ENCODE measurements at places on chromosomes 11 and 22. TPM values are rescaled to one million over a fixed set of nuclear protein-coding genes. Genes with fewer than 3 reads are reported as not detected.
A peak's percentile ranks its signal among the peaks of the same experiment; 100 is the strongest.

GRCh38 chr11:10441652-10442503 is 13.2 kb upstream of the AMPD3 start:
- no peaks in the 10 kb centered on the region for H3K36me3 ChIP-seq
- peaks cover 45% of the 10 kb centered on the region for H3K4me1 ChIP-seq
- peak; percentile 66 for DNase-seq
- H3K27ac ChIP-seq: peak overlapping the region; percentile 47
- H3K4me3 ChIP-seq: no peak overlapping the region
- no peaks in the 10 kb centered on the region for H3K27me3 ChIP-seq

GRCh38 chr11:76579056-76579751 is 91.3 kb downstream of the LRRC32 start:
- peaks cover 6% of the 10 kb centered on the region for H3K27me3 ChIP-seq
- no peak overlapping the region for H3K4me3 ChIP-seq
- H3K27ac ChIP-seq: no peak overlapping the region
- H3K36me3 ChIP-seq: no peaks in the 10 kb centered on the region
- DNase-seq: no peak

- no peak for DNase-seq
- H3K4me3 ChIP-seq: no peak overlapping the region
- H3K27me3 ChIP-seq: no peaks in the 10 kb centered on the region
- no peaks in the 10 kb centered on the region for H3K4me1 ChIP-seq
Observed at GRCh38 chr22:50718352-50718709, 19.7 kb upstream of the ACR start.

- no peaks in the 10 kb centered on the region for H3K36me3 ChIP-seq
- H3K4me1 ChIP-seq: no peaks in the 10 kb centered on the region
- H3K27me3 ChIP-seq: no peaks in the 10 kb centered on the region
- H3K4me3 ChIP-seq: no peak overlapping the region
- DNase-seq: no peak
Observed at GRCh38 chr22:44429941-44430587, 68.0 kb downstream of the RTL6 start.

The TMPRSS6 gene
- 12.4 TPM for total RNA-seq

DNA sequence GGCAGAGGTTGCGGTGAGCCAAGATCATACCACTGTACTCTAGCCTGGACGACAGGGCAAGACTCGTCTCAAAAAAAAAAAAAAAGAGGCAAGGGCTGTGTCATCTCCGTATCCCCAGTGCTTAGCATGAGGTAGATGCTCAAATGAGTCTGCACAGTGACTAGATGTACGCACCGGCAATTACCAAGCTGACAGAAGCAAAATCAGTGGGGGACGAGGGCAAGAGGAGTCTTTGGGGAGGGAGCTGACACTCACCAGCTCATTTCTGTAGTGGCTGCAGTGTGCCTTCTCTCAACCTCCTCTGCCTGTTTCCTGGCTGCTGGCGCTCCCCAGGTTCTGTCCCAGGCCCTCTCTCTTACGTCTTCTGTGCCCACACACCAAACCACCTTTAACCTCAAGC is 69.9 kb downstream of the PACSIN2 start:
- no peaks in the 10 kb centered on the region for H3K36me3 ChIP-seq
- H3K27me3 ChIP-seq: no peaks in the 10 kb centered on the region
- H3K4me1 ChIP-seq: peaks cover 45% of the 10 kb centered on the region
- no peak overlapping the region for H3K4me3 ChIP-seq

The MRGPRX3 gene
- total RNA-seq: not detected

- peaks cover 15% of the 10 kb centered on the region for H3K4me1 ChIP-seq
- H3K36me3 ChIP-seq: peaks cover 11% of the 10 kb centered on the region
- H3K27ac ChIP-seq: peak overlapping the region; percentile 3
- DNase-seq: no peak
- H3K4me3 ChIP-seq: no peak overlapping the region
Observed at GRCh38 chr11:17153757-17154156, 54.0 kb downstream of the PIK3C2A start.

DNA sequence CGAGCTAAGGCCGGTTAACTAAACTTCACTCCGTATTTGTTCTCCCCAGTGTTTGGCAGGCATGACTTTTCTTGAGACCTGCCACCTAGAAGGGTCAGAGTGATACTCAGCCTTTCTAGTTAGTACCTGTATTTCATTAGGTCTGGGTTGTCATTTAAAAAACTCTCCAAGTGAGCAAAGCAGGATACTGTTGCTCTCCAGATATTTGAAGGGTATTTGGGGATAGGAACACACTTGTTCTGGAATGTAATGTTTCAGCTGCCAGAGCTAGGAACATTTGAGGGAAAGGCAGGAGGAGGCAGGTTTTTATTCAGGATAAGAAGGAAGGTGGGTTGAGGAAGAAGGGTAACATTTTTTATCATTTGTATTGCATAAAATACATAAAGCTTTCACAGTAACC is 140.1 kb downstream of the TRIM44 start:
- no peak for DNase-seq
- peaks cover 16% of the 10 kb centered on the region for H3K36me3 ChIP-seq
- H3K27me3 ChIP-seq: no peaks in the 10 kb centered on the region
- peaks cover 3% of the 10 kb centered on the region for H3K4me1 ChIP-seq

DNA sequence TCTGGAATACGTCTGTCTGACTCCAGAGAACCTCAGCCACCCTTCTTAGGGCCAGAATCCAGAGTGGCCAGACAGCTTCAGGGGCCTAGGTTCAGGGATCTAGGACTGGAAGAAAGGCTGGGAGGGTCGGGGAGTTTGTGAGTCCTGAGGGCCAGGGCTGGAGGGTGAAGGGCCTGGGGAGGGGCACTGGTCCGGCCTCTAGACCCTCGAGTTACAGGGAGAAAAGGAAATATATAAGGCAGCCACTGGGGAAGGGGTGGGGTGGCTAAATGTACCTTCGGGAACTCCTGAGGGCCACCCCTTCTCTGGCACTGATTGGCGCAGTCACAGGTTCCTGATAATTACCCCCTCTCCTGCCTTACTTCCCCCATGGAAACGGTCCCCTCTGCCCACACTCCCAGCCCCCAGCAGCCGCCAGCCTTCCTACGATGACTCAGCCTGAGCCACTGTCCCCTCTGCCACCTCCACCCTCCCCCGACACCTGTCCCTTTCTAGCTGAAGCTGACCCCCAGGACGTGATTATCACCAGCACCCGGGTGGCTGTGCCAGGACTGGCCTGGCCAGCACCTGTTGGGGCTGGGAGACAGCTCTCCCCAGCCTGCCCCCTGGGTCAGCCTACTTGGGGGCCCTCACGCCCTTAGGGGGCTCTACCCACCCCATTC is 26.4 kb downstream of the MB start:
- no peak overlapping the region for H3K4me3 ChIP-seq
- no peaks in the 10 kb centered on the region for H3K36me3 ChIP-seq
- H3K4me1 ChIP-seq: no peaks in the 10 kb centered on the region
- H3K27ac ChIP-seq: no peak overlapping the region
- no peak for DNase-seq
- H3K27me3 ChIP-seq: no peaks in the 10 kb centered on the region

GRCh38 chr11:16809886-16810668 is 71.6 kb downstream of the C11orf58 start:
- H3K4me3 ChIP-seq: no peak overlapping the region
- H3K27me3 ChIP-seq: no peaks in the 10 kb centered on the region
- no peaks in the 10 kb centered on the region for H3K36me3 ChIP-seq
- no peak for DNase-seq

DNA sequence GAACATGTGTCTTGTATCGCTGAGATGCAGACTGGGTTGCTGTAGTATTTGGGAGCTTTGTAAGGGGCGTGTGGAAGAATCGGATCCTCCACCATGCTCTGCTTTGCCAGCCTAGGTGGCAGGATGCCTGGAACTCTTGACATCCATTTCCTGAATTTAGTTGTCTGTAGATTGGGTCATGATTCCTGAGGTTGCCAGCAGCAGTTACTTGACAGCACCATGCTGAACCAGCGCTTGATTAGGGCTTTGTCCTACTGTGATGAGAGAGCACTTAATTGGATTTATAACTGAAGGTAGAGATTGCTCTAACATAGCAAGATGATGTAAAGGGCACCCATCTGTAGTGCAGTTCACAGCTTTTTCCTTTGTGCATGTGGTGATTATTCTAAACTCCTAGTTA is 75.6 kb upstream of the HORMAD2 start:
- peaks cover 8% of the 10 kb centered on the region for H3K4me1 ChIP-seq
- H3K27me3 ChIP-seq: no peaks in the 10 kb centered on the region
- H3K4me3 ChIP-seq: no peak overlapping the region
- no peak overlapping the region for H3K27ac ChIP-seq
- DNase-seq: no peak

The GRAP2 gene
- total RNA-seq: 83.2 TPM

- H3K4me1 ChIP-seq: peaks cover 11% of the 10 kb centered on the region
- no peak overlapping the region for H3K4me3 ChIP-seq
- no peak overlapping the region for H3K27ac ChIP-seq
Observed at GRCh38 chr11:2135648-2136201, 3.5 kb downstream of the IGF2 start.

The CPT1B gene
- 43.7 TPM for total RNA-seq

- no peaks in the 10 kb centered on the region for H3K4me1 ChIP-seq
- H3K27ac ChIP-seq: no peak overlapping the region
- H3K36me3 ChIP-seq: no peaks in the 10 kb centered on the region
Observed at GRCh38 chr11:9095421-9095820, 4.0 kb upstream of the SCUBE2 start.

Measured in activated CD8-positive, alpha-beta T cell treated with anti-CD3 and anti-CD28 coated beads for 36 hours (primary cell).